ENCODE measurements at places on chromosomes 2 and 18.

- DNase-seq, result no peak
These were observed 358.7 kb upstream of the SETBP1 start for GRCh38 chr18:44321868-44322590.

- peak; percentile 10 for DNase-seq
These were observed 245.3 kb downstream of the STK39 start for GRCh38 chr2:168002021-168002553.

DNA sequence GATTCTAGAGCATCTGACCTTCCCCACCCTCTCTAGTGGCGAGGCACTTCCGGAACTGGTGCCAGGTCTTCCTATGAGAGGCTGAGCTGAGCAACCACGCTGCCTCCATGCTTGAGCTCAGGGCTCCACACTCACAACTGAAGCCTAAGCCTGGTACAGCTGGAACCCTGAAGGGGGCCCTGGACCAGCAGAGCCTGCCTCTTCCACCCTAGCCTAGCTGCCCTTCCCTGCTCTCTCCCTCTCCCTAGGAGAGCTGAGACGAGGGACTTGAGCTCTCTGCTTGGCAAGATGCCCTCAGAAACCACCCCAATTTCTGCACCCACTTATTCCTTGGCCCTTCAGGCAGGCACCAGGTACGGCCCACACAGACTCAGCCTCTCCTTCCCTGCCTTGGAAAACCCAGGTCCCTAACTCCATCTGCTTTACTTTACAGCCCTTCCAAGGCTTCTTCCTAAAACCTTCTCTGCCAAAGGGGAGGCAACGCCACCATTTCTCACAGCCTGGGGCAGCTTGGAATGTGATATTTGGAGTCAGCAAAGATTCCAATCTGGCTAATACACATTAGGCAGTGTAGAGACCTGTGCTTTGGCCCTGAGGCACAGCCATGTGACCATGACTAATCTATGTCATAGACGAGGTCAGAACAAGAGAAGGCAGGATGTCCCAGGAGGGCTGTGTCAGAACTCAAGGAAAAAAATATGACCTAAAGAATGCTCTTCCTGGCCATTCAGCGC lies 18.8 kb downstream of the COX7A2L start:
- DNase-seq, result no peak

GRCh38 chr2:18518116-18519111 lies 42.0 kb downstream of the RDH14 start:
- DNase-seq, result no peak

DNA sequence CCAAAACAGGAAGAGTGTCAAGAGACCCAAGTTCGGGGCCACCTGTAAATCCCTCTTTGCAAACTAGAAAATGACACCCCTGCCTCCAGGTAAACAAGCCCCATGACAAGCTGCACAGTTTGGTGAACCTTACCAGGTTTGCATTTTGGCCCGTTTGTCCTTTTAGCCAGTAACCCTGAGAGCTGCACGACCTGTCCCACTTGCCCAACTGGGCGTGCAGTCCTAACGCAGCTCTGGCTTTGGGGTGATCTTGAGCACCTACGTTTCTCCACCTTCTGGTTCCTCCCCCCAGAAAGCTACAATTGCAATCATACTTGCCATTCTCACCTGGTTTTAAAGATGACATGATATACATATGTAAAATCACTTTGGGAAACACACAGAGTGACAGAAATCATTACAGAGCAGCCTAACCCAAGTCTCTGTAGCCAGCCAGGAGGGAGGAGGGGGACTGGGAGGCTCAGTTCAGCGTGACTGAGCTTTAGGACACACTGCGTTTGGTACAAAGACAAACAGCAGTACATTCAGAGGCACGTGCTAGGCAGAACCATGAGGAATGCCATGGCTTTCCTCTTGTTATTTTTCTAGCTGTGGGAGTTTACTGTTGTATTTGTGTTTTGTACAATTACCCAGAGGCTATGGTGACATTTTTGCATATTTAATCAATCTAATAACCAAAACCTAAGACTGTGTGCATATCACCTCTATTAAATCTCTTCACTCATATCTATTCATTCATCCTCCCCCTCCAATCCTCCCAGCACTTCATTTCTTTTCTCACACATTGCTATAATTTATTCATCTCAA lies 304.0 kb downstream of the IRS1 start:
- DNase-seq, result no peak

GRCh38 chr2:187617905-187618304 lies 63.7 kb upstream of the TFPI start:
- peak; percentile 60 for DNase-seq

GRCh38 chr18:80201739-80202138 lies 45.6 kb downstream of the PARD6G start:
- DNase-seq, result no peak

DNA sequence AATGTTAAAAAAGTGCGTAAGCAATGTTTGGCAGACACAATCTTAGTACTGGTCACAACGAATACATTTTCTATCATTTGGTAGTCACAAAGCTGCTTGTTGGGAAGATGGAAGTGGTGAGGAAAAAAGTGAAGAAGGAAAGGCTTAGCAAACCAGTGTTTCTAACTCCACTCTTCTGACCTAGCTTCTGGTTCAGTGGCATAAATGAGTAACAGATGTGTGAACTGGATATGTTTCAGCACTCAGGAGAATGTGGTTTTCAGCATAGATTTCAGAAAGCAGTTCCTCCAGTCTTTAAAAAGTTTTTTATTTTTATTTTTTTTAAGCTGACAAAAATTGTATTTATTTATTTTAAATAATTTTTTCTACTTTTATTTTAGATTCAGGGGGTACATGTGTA lies 357.1 kb downstream of the CPS1 start:
- DNase-seq, result no peak

DNA sequence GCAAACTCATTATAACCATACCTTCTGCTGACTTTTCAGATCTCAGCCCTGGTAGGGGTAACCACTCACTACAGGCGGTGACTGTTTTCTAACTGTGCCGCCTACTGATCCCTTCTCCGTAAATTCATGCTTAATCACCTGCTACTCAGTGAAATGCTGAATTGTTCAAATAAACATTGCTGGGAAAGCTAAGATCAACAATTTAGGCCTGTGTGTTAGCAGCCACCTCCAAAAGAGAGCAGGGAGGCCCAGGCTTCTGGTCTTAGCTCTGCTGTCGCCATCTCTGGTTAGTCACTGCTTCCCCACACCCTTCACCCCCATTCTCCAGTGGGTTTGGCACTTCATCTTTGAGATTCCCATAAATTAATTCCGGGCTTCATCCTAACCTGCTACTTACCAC lies 21.8 kb upstream of the NT5C1B start:
- no peak for DNase-seq

DNA sequence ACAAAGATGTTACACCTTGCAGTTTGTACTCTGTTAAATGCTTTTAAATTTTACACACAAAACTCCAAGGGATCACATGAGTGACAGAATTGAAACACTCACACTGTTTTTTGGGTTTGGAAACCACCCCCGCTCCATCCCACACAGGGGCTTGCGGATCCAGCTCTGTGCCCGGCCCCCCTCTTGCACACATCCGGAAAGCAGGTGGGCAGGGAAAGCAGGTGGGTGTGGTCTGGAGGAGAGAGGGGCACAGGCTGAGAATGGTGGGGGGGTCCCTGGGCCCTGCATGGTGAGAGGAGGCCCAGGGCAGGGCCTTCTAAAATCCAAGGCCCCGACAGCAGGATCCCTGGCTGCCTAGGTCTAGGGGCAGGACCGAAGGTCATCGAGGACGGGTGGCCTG lies 88.5 kb upstream of the HPCAL1 start:
- no peak for DNase-seq

GRCh38 chr2:15869396-15869795 lies 71.0 kb upstream of the MYCN start:
- DNase-seq, result no peak

DNA sequence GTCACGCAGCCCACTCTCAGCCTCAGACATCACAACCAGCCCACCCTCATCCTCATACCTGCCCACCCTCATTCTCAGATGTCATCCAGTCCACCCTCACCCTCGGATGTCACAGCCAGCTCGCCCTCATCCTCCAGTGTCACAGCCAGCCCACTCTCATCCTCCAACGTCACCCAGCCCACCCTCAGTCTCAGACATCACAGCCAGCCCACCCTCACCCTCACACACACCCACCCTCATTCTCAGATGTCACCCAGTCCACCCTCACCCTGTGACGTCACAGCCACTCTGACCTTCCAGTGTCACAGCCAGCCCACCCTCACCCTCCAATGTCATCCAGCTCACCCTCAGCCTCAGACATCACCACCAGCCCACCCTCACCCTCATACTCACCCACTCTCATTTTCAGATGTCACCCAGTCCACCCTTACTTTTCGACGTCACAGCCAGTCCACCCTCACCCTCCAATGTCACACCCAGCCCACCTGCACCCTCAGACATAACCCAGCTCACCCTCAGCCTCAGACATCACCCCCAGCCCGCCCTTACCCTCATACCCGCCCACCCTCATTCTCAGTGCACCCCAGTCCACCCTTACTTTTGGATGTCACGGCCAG lies 100.3 kb downstream of the LOXHD1 start:
- DNase-seq, result no peak

DNA sequence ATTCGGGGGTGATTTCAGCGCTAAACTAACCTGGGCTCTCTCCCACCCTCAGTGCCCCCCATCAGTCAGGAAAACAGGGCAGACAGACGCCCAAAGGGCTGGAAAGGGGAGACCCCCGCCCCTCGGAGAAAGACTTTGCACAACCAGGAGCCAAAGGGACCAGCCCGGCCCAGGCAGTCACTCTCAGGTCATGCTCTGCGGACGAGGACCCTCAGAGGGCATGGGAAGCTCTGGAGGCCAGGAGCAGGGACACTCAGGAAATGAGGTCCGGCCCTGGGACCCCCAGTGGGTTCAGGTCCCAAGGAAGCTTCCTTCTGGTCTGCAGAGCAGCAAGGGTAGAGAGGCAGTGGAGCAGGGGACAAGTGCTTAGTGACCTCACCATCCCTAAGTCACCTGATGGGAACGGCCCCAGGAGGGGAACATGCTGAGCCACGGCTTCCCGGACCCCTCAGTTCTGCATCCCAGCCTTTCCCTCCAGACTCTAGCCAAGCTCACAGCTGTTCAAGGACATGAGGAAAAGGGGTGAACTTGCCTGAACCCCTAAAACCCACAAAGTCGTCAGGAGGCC lies 88.0 kb upstream of the GPC1 start:
- DNase-seq, result no peak

DNA sequence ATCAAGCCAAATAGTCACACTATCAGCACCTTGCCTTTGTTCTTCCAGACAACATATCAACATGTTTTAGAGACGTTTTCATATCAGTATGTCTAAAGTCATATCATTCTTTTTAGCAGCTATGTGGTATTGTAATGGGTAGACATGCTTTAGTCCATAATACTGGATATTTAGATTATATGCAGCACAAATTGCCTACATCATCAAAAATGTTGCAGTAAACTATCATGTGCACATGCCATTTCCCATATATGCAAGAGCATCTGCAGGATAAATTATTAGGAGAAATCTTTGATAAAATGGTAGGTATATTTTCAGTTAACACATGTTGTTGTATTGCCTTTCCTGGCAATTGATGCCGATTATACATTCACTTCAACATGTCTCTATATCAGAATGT lies 636.5 kb downstream of the XIRP2 start:
- no peak for DNase-seq

- DNase-seq, result no peak
These were observed 28.8 kb downstream of the ASAP2 start for GRCh38 chr2:9235147-9236044.

GRCh38 chr2:42328148-42328833 lies 32.7 kb downstream of the COX7A2L start:
- DNase-seq, result peak; percentile 39

- DNase-seq, result no peak
These were observed 107.3 kb upstream of the FZD5 start for GRCh38 chr2:207876842-207877535.

- no peak for DNase-seq
These were observed 37.6 kb downstream of the IL1R2 start for GRCh38 chr2:102029405-102029804.

DNA sequence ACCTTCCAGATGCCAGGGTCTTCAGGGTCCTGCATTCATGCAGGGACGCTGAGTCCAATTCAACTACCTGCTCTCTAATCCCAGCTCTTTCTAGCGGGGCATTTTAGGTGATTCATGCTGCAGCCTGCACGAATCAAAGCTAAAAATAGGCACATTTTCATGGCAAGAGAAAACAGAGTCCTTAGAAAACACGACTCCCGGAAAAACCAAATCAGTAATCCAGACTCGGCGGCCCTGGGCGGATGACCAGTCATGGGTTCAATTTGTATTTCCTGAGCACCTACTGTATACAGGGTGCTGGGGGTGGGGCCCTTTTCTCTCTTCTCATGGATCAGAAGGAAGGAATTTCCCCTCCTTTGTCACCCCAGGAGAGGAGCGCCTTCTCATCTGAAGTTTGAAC lies 64.4 kb downstream of the LONRF2 start:
- no peak for DNase-seq

- DNase-seq, result no peak
These were observed 5.1 kb upstream of the PAX8 start for GRCh38 chr2:113283704-113284284.

DNA sequence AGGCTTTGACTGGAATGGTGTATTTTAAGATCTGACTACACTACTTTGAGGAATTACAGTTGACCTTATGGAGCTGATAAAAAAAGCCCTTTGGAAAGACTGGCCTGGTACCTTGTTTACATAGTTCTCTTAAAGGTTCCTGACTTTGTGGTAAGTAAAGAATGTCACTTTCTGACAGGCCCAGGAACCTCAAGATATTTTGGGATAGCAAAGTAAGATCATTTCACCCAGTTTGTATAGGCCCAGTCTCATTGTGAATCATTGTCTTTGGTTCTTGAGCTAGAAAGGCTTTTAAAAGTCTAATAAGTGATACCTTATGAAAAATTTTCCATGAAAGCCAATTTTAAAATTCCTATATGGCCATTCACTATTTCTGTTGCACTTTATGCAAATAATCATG lies 316.3 kb upstream of the LRRTM4 start:
- no peak for DNase-seq

- no peak for DNase-seq
These were observed 40.0 kb downstream of the PKDCC start for GRCh38 chr2:42087857-42088195.

DNA sequence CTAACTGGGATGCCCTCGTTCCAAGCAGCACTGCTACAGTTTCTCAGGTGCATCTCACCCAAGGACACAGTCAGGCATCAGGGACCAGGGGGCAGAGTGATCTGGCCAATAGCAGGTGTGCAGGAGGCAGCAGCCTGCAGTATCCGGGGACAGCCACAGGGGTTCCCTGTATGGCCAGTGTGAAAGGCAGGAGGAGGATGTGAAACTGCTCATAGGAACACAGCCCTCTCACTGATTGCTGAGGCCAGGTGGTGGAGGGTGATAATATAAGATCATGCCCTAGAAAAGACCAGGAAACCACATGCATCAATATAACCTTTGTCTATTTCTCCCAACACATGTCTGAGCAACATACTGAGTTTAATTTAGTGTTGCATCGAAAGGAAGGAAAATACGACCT lies 112.7 kb upstream of the TACR1 start:
- DNase-seq, result peak; percentile 93

GRCh38 chr2:127140538-127140937 lies 33.6 kb upstream of the BIN1 start:
- no peak for DNase-seq

- no peak for DNase-seq
These were observed 9.4 kb downstream of the ELAC1 start for GRCh38 chr18:50977037-50977760.
